ENCODE measurements at places on chromosomes 6 and 20. TPM values are rescaled to one million over a fixed set of nuclear protein-coding genes. Genes with fewer than 3 reads are reported as not detected.

GRCh38 chr6:159985296-159985945 lies 16.5 kb downstream of the IGF2R start:
- no peaks in the 10 kb centered on the region for H3K36me3 ChIP-seq
- H3K4me3 ChIP-seq: no peak overlapping the region
- no peaks in the 10 kb centered on the region for H3K27me3 ChIP-seq

GRCh38 chr6:63882208-63882607 lies 246.6 kb downstream of the PHF3 start:
- no peak overlapping the region for H3K4me3 ChIP-seq
- no peak for DNase-seq
- no peak overlapping the region for H3K27ac ChIP-seq
- H3K36me3 ChIP-seq: no peaks in the 10 kb centered on the region
- H3K4me1 ChIP-seq: no peaks in the 10 kb centered on the region
- H3K27me3 ChIP-seq: no peaks in the 10 kb centered on the region

The PSORS1C1 gene
- total RNA-seq: 2.2 TPM

GRCh38 chr6:92892626-92893170 lies 526.7 kb downstream of the EPHA7 start:
- no peaks in the 10 kb centered on the region for H3K27me3 ChIP-seq
- no peaks in the 10 kb centered on the region for H3K4me1 ChIP-seq
- DNase-seq: no peak
- H3K4me3 ChIP-seq: no peak overlapping the region
- no peaks in the 10 kb centered on the region for H3K36me3 ChIP-seq

DNA sequence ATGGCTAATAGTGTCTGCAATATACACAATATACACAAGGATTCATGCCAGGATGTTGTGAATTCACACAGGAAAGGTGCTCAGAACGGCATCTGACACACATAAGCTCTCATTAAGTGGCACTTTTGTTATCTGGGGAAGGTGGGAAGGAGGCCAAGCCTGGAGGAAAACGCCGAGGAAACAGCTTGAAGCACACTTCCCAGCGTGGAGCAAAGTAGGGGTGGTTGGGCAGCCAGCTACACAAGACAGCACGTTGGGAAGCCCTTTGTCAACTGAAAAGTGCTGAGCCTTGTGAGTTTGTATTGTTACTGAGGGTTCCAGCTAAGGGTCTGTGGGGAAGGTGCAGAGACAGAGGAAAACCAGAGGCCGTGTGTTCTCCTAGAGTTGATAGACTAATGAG lies 181.0 kb downstream of the ZMYND8 start:
- H3K4me1 ChIP-seq: peaks cover 4% of the 10 kb centered on the region
- no peak overlapping the region for H3K4me3 ChIP-seq
- H3K27ac ChIP-seq: no peak overlapping the region

DNA sequence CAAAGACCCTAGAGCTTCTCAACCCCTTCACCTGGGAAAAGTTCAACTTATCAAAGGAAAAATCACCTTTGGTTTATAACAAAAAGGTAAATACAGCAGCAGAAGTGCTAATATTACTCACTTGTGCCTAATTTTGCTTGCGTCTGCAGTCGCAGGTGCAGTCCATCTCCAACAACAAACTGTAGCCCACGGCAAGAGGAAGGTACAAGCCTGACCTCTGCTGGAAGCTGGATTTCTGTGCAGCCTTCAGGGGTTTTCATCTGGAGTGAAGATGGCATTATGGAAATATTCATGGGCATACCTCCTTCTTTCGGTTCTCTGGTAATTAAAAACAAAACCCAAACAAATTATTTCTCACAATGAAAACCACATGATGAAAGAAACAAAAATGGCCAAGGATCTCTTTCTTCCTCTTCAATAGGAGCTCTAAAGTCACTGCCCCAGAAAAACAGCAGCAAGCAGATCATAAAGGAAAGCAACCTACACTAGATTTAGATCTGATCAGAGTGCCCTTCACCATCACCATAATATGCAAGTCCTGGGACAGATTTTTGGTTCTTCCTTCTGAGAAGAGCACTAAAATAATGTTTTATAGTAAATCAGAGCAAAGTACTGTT lies 7.8 kb downstream of the UBE3D start:
- H3K27ac ChIP-seq: no peak overlapping the region
- H3K4me1 ChIP-seq: peaks cover 3% of the 10 kb centered on the region
- DNase-seq: peak; percentile 70
- H3K36me3 ChIP-seq: no peaks in the 10 kb centered on the region

DNA sequence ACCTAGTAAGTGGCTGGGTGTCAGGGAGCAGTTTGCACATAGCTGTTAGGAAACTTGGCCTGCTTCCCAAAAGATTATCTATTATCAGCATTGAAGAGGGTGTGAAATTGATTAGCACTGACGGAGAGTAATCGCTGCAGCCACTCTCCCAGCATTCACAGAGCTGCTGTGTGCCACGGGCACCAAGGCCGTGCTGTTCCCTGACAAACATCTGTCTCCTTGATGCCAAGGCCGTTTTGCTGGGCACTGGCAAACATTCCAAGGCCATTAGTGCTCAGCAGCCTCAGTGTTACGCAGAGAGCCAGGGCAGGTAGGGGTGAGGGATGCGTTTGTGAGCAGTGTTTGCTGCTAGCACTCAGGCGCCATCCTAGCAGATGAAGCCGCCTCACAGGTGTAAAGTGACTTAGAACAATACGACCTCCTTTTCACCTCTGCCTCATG lies 57.7 kb upstream of the VSTM2L start:
- DNase-seq: no peak
- H3K4me1 ChIP-seq: no peaks in the 10 kb centered on the region
- H3K4me3 ChIP-seq: no peak overlapping the region
- H3K27ac ChIP-seq: no peak overlapping the region
- no peaks in the 10 kb centered on the region for H3K27me3 ChIP-seq

The KIAA0408 gene
- total RNA-seq: 1.8 TPM

DNA sequence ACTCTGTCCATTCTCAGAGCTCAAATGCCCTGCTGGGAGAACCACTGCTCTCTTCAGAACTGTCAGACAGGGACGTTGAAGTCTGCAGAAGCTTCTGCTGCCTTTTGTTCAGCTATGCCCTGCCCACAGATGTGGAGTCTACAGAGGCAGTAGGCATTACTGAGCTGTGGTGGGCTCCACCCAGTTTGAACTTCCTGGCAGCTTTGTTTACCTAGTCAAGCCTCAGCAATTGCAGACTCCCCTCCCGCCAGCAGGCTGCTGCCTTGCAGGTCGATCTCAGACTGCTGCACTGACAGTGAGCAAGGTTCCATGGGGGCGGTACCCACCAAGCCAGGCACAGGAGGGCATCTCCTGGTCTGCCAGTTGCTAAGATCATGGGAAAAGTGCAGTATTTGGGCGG lies 21.8 kb upstream of the UFL1 start:
- no peaks in the 10 kb centered on the region for H3K27me3 ChIP-seq
- no peaks in the 10 kb centered on the region for H3K4me1 ChIP-seq
- no peak overlapping the region for H3K27ac ChIP-seq
- no peaks in the 10 kb centered on the region for H3K36me3 ChIP-seq
- no peak for DNase-seq

The PBOV1 gene
- not detected for total RNA-seq

The SIRT5 gene
- 8.5 TPM for total RNA-seq

- H3K27ac ChIP-seq: peak overlapping the region; percentile 79
- peak overlapping the region; percentile 51 for H3K4me3 ChIP-seq
- peaks cover 20% of the 10 kb centered on the region for H3K36me3 ChIP-seq
- no peaks in the 10 kb centered on the region for H3K27me3 ChIP-seq
- peak; percentile 90 for DNase-seq
Measured at GRCh38 chr20:31674895-31675827, 37.4 kb downstream of the COX4I2 start.

- peaks cover 11% of the 10 kb centered on the region for H3K4me1 ChIP-seq
- no peaks in the 10 kb centered on the region for H3K27me3 ChIP-seq
- no peaks in the 10 kb centered on the region for H3K36me3 ChIP-seq
Measured at GRCh38 chr20:53803492-53804155, 210.0 kb upstream of the ZNF217 start.

GRCh38 chr6:17045581-17046322 lies 56.1 kb upstream of the STMND1 start:
- peak overlapping the region; percentile 19 for H3K27ac ChIP-seq
- peaks cover 3% of the 10 kb centered on the region for H3K27me3 ChIP-seq
- no peaks in the 10 kb centered on the region for H3K36me3 ChIP-seq
- H3K4me1 ChIP-seq: peaks cover 12% of the 10 kb centered on the region

GRCh38 chr6:105645156-105645555 lies 242.3 kb upstream of the PREP start:
- no peak overlapping the region for H3K4me3 ChIP-seq
- DNase-seq: no peak
- H3K36me3 ChIP-seq: no peaks in the 10 kb centered on the region
- H3K4me1 ChIP-seq: no peaks in the 10 kb centered on the region
- H3K27me3 ChIP-seq: peaks cover 11% of the 10 kb centered on the region

The LHFPL5 gene
- total RNA-seq: not detected

DNA sequence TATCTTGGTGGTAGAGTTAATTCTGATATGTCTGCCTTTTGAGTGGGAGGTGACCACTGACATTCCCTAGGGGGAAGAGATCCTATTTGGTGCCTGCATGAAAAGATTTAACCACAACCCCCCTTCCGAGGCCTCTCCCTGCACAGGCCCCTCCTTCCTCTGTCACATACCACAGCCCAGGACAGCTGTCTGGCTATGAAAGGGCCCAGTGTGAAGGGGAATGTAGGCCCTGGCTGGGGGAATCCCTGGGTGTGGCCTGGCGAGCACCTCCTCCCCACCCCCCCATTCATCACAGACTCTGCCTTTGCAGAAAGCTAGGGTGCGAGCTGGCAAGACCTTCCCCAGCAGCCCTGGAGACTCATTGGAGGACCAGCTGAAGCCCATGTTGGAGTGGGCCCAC lies 27.4 kb upstream of the MAPRE1 start:
- H3K27me3 ChIP-seq: no peaks in the 10 kb centered on the region
- no peak for DNase-seq
- H3K4me1 ChIP-seq: no peaks in the 10 kb centered on the region
- no peak overlapping the region for H3K4me3 ChIP-seq
- H3K36me3 ChIP-seq: peaks cover 14% of the 10 kb centered on the region
- H3K27ac ChIP-seq: no peak overlapping the region

DNA sequence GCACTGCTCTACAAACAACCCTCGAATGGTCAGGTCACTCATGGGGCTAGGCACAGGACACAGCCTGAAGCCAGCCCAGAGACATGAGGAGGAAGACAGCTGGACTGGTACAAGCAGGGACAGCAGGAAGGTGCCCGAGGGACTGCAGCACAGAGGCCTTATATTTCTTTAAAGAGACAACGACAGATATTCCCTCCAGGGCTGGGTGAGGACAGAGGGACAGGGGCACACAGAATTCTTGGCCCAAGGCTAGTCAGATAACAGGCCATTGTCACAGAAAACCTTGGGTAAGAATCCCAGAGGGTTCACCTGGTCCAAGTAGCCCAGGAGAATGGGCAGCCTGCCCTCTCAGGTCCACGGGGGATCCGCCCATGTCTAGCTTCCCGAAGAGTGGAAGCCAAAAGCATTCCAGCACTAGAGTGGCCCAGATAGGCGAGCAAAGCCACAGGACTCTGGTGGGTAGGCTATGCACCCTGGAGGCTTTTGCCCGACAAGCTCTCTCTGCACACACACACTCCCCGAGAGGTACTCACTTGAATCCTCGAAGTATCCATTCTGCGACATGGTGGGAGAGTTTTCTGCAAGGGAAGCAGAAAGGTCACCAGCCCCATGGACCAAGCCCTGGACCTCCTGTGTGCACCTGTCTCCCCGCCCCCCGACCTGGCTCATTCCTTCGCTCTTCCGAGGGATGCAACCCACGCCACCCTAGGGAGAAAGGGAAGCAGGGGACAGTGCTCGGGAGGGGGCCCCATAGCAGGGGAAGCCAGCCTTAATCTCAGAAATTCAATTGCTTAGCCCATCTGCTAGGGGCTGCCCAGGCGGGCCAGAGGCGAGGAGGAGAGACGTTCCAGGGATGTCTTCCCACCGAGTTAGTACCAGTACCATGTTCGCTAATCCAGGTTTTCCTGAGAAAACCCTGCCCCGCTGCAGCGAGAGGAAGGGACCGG lies 1.7 kb downstream of the SLC4A11 start:
- peak; percentile 83 for DNase-seq
- H3K4me3 ChIP-seq: no peak overlapping the region
- H3K27ac ChIP-seq: no peak overlapping the region
- H3K4me1 ChIP-seq: peaks cover 5% of the 10 kb centered on the region

The SYTL3 gene
- total RNA-seq: 1.5 TPM

- H3K27ac ChIP-seq: peak overlapping the region; percentile 68
- no peaks in the 10 kb centered on the region for H3K36me3 ChIP-seq
- H3K4me1 ChIP-seq: peaks cover 40% of the 10 kb centered on the region
- H3K4me3 ChIP-seq: peak overlapping the region; percentile 34
- H3K27me3 ChIP-seq: no peaks in the 10 kb centered on the region
Measured at GRCh38 chr6:43924222-43924702, 154.3 kb downstream of the VEGFA start.

DNA sequence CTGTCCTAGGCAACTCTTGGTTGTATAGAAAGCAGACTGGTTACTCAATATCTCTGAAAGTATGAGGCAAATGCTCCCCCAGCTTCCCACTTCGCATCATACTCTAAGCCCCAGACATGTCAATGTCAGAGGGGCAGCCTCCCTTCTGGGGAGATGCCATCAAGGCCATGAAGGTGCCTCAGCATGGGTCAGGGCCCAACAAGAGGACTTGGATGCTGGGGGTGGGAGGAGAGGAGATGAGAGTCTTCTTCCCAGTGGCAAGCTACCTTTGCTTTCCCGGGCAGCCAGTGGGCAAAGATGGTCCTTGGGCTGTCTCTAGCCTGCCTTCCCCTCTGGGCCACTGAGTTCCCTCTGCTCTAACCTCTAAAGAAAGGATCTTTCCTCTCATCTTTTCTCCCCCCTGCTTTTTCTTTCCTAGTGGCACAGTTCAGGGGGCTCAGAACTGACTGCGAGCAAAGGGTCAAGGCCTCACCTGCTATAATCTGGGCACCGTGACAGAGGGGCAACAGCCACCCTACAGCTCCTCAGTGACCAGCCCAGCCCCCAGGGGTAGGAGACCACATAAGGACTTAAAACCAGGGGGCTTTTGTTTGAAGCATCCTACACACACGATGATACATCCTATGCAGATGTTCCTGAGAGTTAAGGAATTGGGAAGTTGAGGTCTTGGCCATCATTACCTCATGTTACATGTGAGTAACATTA lies 26.2 kb downstream of the MOCS1 start:
- no peak for DNase-seq
- H3K4me3 ChIP-seq: no peak overlapping the region
- H3K36me3 ChIP-seq: peaks cover 18% of the 10 kb centered on the region
- no peak overlapping the region for H3K27ac ChIP-seq
- H3K27me3 ChIP-seq: no peaks in the 10 kb centered on the region
- no peaks in the 10 kb centered on the region for H3K4me1 ChIP-seq

- H3K36me3 ChIP-seq: no peaks in the 10 kb centered on the region
- no peak for DNase-seq
- H3K27ac ChIP-seq: no peak overlapping the region
- H3K27me3 ChIP-seq: no peaks in the 10 kb centered on the region
- peaks cover 19% of the 10 kb centered on the region for H3K4me1 ChIP-seq
Measured at GRCh38 chr6:17716221-17716620, 9.5 kb upstream of the NUP153 start.

DNA sequence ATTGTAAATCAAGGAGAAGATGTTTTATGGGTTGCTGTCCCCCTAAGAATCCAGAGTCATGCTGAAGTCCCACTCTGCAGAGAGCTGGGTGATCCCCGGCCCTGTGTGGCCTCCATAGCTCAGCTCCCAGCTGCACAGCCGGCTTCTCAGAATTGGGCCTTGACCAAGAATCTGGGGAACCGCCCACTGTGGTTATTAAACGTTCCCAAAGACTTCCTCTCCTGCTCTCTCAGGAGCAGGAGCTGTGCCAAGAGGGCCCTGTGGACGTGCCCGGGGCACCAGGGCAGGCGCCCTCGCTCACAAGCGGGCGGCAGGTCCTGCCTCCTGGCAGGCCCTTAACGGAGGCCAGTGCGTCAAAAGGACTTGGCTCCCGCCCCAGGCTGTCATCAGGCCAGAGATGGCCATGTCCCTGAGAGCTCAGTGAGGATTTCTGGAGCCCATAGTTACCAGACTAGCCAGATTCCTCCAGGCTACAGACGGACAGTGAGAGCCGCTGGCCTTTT lies 30.4 kb downstream of the ZC3H12D start:
- no peak overlapping the region for H3K27ac ChIP-seq
- no peak overlapping the region for H3K4me3 ChIP-seq
- H3K27me3 ChIP-seq: peaks cover 17% of the 10 kb centered on the region
- peaks cover 19% of the 10 kb centered on the region for H3K4me1 ChIP-seq

All from osteoblast (primary cell).